ENCODE measurements at places on chromosomes 1 and 21.

GRCh38 chr1:40861224-40862003 lies 749 bp downstream of the CITED4 start:
- H3K4me3 ChIP-seq, result peak overlapping the region; percentile 85
- no peaks in the 10 kb centered on the region for H3K36me3 ChIP-seq
- H3K27me3 ChIP-seq, result peaks cover 31% of the 10 kb centered on the region
- peak overlapping the region; percentile 81 for H3K27ac ChIP-seq

- DNase-seq, result peak; percentile 42
- no peaks in the 10 kb centered on the region for H3K27me3 ChIP-seq
- peaks cover 84% of the 10 kb centered on the region for H3K4me1 ChIP-seq
- peak overlapping the region; percentile 39 for H3K4me3 ChIP-seq
- no peaks in the 10 kb centered on the region for H3K36me3 ChIP-seq
- H3K27ac ChIP-seq, result peak overlapping the region; percentile 79
Observed at GRCh38 chr1:27864264-27864895, 8.0 kb upstream of the THEMIS2 start.

- H3K27ac ChIP-seq, result peak within 1 kb of the TSS; percentile 52
- DNase-seq, result peak; percentile 47
- H3K36me3 ChIP-seq, result peaks cover 2% of the 10 kb centered on the region
- H3K4me1 ChIP-seq, result peaks cover 31% of the 10 kb centered on the region
Observed at GRCh38 chr21:25638660-25639550, at the start of gene JAM2. JAM2 (plus strand) TSS chr21:25639258; CDS start chr21:25639822, 564 bp downstream.

DNA sequence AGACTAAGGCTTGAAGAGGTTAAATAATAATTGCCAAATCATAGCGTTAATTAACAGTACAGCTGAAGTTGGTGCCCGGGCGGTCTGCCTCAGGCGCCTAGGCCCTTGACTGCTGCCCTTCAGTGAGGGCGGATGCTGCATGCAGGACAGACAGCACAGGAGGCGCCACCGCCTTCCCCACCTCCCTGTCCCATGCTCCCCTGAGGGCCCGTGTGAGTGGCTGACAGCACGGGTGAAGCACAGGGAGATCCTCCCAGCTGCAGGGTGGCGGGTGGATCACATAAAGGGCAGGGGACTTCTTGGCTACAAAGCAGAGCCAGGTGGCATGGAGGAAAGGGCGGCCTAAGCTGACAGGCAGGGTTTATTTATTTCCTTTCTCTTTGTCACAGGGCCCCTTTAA lies 49.1 kb downstream of the DDX20 start:
- no peak overlapping the region for H3K27ac ChIP-seq
- H3K4me3 ChIP-seq, result no peak overlapping the region
- H3K27me3 ChIP-seq, result no peaks in the 10 kb centered on the region
- H3K4me1 ChIP-seq, result peaks cover 19% of the 10 kb centered on the region
- H3K36me3 ChIP-seq, result no peaks in the 10 kb centered on the region

GRCh38 chr1:14970115-14970798 lies 183.3 kb upstream of the TMEM51 start:
- H3K27me3 ChIP-seq, result no peaks in the 10 kb centered on the region
- no peak overlapping the region for H3K4me3 ChIP-seq
- no peaks in the 10 kb centered on the region for H3K36me3 ChIP-seq
- H3K4me1 ChIP-seq, result no peaks in the 10 kb centered on the region

GRCh38 chr1:33698361-33699035 lies 165.4 kb upstream of the HMGB4 start:
- no peaks in the 10 kb centered on the region for H3K36me3 ChIP-seq
- peaks cover 17% of the 10 kb centered on the region for H3K27me3 ChIP-seq
- H3K27ac ChIP-seq, result no peak overlapping the region
- DNase-seq, result no peak
- no peak overlapping the region for H3K4me3 ChIP-seq
- no peaks in the 10 kb centered on the region for H3K4me1 ChIP-seq

GRCh38 chr1:31886866-31887265 lies 51.3 kb downstream of the PTP4A2 start:
- H3K27me3 ChIP-seq, result no peaks in the 10 kb centered on the region
- H3K36me3 ChIP-seq, result no peaks in the 10 kb centered on the region

GRCh38 chr1:147781056-147781471 lies 20.7 kb upstream of the GJA5 start:
- H3K4me3 ChIP-seq, result no peak overlapping the region
- H3K36me3 ChIP-seq, result no peaks in the 10 kb centered on the region

- DNase-seq, result no peak
- H3K27ac ChIP-seq, result no peak overlapping the region
- H3K36me3 ChIP-seq, result peaks cover 38% of the 10 kb centered on the region
- no peak overlapping the region for H3K4me3 ChIP-seq
- H3K27me3 ChIP-seq, result no peaks in the 10 kb centered on the region
Observed at GRCh38 chr1:77623066-77623465, 59.4 kb downstream of the ZZZ3 start.

DNA sequence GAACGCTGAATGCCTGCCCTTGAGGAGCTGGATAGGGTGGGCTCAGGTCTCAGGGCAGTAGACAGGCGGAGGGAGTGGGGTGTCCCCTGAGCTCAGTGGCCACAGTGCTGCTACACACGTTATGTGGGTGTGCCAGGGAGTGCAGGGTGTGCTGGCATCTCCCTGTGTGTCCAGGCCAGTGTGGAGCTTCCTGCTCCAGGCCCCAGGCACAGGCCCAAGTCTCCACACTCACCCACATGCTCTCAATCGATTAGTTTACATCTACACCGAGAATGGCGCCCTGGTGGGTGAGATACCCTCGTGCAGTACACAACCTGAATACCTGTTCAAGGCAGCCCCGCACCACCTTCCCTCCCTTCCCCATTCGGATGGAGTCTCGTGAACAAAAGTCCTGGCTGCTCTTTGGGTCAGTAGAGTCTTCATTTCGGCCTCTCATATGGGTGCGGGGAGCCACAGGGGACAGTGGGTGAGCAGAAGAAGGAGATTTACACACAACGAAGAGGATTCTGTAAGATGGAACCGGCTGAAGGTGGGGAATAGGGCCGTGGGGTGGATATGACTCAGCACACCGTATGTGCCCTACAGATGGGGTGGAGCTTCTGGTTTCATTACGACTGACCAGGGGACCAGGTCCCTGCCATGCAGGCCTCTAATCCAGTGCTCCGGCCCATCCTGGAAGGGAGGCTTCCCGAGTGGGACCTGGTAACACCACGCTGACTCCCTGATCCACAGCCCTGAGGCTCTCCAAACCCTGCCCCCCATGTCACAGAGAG lies 93.3 kb downstream of the SPSB1 start:
- peaks cover 11% of the 10 kb centered on the region for H3K4me1 ChIP-seq
- DNase-seq, result no peak
- H3K36me3 ChIP-seq, result no peaks in the 10 kb centered on the region

- no peaks in the 10 kb centered on the region for H3K4me1 ChIP-seq
- no peak overlapping the region for H3K4me3 ChIP-seq
- no peaks in the 10 kb centered on the region for H3K36me3 ChIP-seq
- no peak for DNase-seq
- no peaks in the 10 kb centered on the region for H3K27me3 ChIP-seq
Observed at GRCh38 chr1:238052496-238053266, 162.0 kb upstream of the ZP4 start.

- H3K4me3 ChIP-seq, result no peak overlapping the region
- H3K4me1 ChIP-seq, result peaks cover 2% of the 10 kb centered on the region
- H3K27ac ChIP-seq, result no peak overlapping the region
- no peak for DNase-seq
- no peaks in the 10 kb centered on the region for H3K36me3 ChIP-seq
Observed at GRCh38 chr1:89460325-89460724, 64.3 kb upstream of the LRRC8B start.

DNA sequence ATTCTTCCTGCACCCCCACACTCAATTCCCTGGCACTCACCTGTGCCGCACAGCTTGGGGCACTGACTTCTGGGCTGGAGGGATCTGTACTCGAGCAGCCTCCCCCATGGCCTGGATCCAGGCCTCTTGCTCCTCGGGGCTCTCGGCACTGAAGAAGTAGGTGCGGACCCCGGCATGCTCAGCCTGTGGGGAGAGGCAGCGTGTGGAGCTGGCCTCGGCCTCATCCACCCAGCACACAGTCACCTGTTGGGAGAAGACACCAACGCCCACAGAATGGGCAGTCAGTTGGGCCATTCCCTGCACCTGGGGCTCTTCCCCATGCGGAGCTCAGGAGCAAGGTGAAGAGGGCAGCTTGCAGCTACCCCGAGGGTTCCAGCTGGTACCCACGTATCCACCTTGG lies 47.5 kb upstream of the GOLT1A start:
- H3K36me3 ChIP-seq, result no peaks in the 10 kb centered on the region
- H3K27me3 ChIP-seq, result peaks cover 9% of the 10 kb centered on the region
- H3K4me3 ChIP-seq, result no peak overlapping the region
- DNase-seq, result no peak
- no peak overlapping the region for H3K27ac ChIP-seq

DNA sequence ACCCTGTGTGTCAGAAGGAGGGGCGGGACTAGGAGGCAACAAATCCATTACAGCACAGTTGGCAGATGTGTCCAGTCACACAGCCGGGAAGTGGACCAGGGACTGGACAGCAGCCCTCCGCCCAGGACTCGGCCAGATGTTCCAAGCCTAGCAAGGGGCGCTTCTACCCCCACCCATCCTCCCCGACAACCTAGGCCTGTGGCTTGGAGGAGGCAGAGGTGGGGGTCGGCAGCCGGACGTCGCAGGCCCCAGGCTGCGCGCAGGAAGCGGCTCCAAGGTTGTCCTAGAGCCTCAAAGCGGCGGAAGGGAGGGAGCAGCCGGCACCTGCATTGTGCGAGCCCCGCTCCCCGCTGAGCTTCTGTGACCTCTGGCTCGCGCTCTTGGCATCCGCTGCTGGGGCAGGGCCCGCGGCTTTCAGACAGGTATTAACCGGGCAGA lies 20.6 kb upstream of the MYCL start:
- H3K4me3 ChIP-seq, result no peak overlapping the region
- peaks cover 14% of the 10 kb centered on the region for H3K4me1 ChIP-seq
- H3K27me3 ChIP-seq, result peaks cover 11% of the 10 kb centered on the region
- H3K27ac ChIP-seq, result no peak overlapping the region

GRCh38 chr1:154386643-154387352 lies 18.3 kb upstream of the IL6R start:
- H3K4me1 ChIP-seq, result peaks cover 13% of the 10 kb centered on the region
- peak; percentile 57 for DNase-seq
- peak overlapping the region; percentile 58 for H3K4me3 ChIP-seq
- peak overlapping the region; percentile 89 for H3K27ac ChIP-seq
- H3K27me3 ChIP-seq, result no peaks in the 10 kb centered on the region

GRCh38 chr1:3244927-3245315 lies 175.9 kb downstream of the PRDM16 start:
- no peaks in the 10 kb centered on the region for H3K36me3 ChIP-seq
- H3K27me3 ChIP-seq, result peaks cover 37% of the 10 kb centered on the region
- H3K4me3 ChIP-seq, result no peak overlapping the region

DNA sequence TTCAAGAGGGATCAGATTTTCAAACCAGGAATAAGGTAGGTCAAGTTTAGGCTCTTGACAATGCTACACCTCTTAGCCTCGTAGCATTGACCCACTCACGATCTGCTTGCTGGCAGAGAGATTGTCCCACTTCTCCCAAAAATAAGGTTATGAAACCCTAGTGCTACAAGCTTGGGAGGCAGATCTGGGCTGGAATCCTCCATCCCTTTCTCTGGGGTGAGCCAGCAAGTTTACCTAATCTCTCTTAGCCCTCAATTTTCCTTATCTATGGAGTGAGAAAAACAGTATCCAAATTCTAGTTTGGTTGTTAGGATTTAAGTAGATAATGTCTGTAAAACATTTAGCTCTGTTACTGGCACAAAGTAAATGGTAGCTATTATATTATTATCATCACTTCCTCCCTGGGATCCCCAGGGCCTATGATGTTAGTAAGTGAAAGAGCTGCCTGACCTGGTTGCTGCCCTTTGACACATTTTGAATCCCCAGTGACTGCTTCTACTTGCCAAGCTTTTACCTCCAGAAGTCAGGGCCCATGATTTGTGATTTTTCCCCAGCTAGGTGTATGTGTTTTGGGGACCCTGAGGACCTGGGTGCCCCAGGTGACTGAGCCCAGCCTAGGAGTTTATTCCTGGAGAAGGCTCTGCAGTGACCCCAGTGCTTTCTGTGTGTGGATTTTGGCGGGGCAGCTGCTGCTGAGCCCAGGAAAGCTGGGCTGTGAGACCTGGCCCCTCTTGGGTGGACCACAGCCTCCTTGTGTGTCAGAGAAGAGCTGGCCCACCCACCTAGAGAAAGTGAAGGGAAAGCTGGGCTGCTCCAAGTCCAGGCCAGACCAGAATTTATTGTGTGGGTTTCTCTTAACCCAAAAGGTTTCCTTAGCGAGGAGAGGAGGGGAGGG lies 48.2 kb upstream of the VANGL1 start:
- no peak overlapping the region for H3K27ac ChIP-seq
- H3K4me3 ChIP-seq, result no peak overlapping the region
- H3K4me1 ChIP-seq, result no peaks in the 10 kb centered on the region

GRCh38 chr1:207873055-207873890 lies 37.7 kb downstream of the CD34 start:
- no peaks in the 10 kb centered on the region for H3K27me3 ChIP-seq
- no peak for DNase-seq
- peaks cover 71% of the 10 kb centered on the region for H3K4me1 ChIP-seq

DNA sequence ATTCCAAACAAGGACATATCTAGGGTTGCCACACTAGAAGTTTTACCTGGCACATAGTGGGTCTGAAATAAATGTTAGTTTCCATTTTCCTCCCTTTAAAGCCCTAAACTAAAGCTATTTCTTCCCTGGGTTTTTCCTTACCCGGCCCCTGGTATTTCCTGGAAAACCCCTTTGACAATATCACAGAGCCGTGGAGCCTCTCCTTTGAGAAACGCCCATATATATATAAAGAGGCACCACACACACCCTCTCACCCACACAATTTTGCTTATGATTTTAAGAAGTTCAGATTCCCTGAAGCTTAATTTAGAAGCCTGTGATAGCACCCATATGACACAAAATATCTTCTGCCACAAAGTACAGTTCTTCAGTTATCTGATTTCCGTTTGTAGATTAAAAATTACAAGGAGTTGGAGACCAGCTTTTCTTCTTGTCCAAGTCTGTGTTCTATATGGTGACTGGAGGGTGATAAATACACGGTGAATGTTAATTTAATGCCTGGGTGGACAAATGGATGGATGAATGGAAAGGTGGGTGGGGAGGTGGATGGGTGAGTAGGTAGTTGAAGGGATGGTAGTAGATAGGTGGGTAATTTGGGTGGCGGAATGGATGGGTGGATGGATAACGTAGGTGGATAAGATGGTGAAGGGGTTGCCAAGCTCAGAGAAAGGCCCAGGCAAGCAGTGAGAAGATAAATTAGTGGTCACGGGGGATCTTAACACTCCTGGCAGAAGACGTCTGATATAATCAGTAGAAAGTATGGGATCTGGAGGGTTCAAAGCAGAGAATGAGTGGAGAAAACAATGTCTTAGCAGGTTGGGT lies 154.4 kb upstream of the FGGY start:
- no peak for DNase-seq
- H3K4me1 ChIP-seq, result peaks cover 82% of the 10 kb centered on the region
- peak overlapping the region; percentile 6 for H3K27ac ChIP-seq
- no peaks in the 10 kb centered on the region for H3K27me3 ChIP-seq
- H3K36me3 ChIP-seq, result no peaks in the 10 kb centered on the region
- peak overlapping the region; percentile 22 for H3K4me3 ChIP-seq

DNA sequence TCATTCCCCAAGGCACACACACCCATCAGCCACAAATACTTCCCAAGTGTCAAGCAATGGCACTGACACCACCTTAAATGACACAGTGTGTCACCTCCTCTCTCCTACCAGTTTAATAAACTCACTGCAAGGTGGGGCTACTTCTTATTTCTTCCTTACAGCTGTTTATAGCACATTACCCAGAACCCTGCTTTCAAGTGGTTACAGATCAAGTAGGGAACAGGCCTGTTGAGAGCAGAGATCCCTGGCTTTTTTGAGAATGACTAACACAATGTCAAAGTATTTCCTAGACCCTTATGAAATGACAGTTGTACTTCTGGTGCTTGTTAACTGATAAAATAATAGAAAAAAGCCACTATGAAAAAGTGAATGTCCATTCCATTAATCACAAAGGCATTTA lies 19.8 kb downstream of the ZBTB17 start:
- no peak for DNase-seq
- peaks cover 93% of the 10 kb centered on the region for H3K4me1 ChIP-seq
- peaks cover 68% of the 10 kb centered on the region for H3K36me3 ChIP-seq
- no peak overlapping the region for H3K4me3 ChIP-seq
